ENCODE measurements at places on chromosomes 16 and 17.
A peak's percentile ranks its signal among the peaks of the same experiment; 100 is the strongest.

DNA sequence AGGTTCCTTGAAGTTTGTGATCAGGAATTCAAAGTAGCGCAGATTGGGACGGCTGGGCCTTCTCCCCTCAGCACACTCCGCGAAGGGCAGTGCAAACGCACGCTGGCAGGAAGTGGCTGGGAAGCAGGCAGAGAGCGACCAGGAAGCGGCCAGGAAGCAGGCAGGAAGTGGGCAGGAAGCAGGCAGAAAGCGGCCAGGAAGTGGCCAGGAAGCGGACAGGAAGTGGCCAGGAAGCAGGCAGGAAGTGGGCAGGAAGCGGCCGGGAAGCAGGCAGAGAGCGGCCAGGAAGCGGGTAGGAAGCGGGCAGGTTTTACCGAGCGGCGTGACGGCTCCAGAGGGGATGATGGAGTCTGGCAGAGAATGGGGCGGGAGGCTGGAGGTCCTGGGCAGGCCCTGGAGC, 3.2 kb downstream of the DPEP1 start:
- DNase-seq: no peak

- no peak for DNase-seq
These were observed 14.0 kb downstream of the RPGRIP1L start for GRCh38 chr16:53689636-53690035.

DNA sequence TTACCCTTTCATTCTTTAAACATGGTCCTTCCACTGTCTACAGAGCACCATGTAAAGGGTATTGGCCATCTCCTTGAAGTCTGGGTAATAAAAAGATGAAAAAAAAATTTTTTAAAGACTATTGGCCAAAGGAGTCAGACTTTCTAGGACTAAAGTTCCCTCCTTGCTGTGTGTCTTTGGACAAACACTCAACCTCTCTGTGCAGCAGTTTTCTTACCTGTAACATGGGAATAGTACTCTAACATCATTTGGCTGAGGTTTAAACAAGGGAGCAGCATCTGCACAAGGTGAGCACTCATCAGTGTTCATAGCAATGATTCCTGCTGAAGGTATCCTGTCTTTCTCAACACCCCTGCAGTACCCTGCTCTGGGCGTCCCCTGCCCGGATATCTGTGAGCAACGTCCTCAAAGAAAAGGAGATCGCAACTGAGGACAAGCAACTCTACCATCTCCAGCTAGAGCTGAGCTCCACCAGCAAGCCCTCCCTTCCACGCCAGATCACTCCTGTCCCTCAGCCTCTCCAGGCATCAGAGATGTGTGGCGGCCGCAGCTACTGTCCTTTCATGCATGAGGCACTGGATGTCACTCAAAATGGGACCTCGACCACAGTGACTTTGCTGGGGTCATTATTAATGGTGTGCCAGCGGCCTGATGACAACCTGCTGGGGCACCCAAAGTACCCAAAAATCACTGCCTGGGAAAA, 29.5 kb upstream of the RPH3AL start:
- DNase-seq: no peak

DNA sequence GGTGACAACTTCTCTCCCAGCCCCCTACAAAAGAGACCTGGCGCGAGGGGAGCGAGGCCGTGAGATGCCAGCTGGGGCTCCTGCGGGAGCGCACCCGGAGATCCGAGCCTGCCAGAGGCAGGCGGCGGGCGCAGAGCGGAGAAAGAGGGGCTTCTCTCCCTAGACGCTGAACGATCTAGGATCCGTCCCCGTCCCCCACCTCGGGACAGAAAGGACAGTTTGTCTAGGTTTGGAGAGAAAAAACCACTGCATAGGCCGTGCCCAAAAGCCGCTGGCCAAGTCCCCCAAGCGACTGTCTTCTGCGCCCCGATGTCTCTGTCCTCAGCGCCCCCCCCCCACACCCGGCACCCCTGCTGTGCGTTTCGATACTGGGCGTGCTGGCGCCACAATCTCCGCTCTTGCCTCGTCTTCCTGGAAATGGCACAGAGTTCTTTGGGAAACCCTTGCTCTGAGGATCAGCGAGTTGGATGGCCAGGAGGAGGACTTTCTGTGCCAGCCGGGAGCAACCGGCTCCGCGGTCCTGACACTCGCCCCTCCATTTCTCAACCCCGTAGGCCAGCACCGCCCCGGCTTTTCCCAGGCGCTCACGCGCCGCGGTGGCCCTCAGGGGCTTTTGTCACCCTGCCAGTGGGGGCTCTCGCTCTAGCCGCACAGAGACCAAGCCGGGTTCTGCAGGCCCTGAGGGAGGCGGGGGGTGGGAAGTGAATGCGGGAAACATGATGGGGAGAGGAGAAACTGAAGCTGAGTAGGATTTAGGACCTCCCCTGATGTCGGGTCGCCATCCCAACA, 1.0 kb downstream of the SSTR2 start:
- DNase-seq: no peak

- DNase-seq: no peak
These were observed 42.0 kb downstream of the GOSR1 start for GRCh38 chr17:30519166-30519565.

GRCh38 chr17:1754430-1755112, 7.3 kb upstream of the SERPINF1 start:
- DNase-seq: no peak

DNA sequence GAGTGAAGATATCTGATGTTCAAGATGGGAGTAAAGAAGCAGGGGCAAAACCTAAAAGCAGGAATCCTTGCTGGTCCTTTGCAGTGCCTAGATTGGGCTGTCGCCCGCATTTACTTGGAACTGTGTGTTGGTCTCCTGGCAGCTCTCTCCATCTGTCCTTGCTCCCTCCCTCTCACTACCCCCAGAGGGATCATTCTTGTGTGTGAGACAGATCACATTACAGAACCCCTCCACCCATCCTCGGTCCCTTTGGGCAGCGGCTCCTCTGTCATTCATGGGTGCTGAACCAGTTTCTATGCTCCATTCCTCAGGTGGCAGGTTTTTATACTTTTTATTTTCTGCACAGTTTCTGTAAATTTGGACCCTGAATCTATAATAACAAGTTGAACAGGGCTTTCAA, 99.4 kb upstream of the MYOCD start:
- no peak for DNase-seq

GRCh38 chr17:35236821-35237220, 6.1 kb upstream of the SLFN5 start:
- DNase-seq: no peak

- DNase-seq: no peak
These were observed 136.8 kb downstream of the CLEC16A start for GRCh38 chr16:11080999-11081630.

GRCh38 chr17:2195729-2196128, 107.9 kb downstream of the SMG6 start:
- peak; percentile 76 for DNase-seq

DNA sequence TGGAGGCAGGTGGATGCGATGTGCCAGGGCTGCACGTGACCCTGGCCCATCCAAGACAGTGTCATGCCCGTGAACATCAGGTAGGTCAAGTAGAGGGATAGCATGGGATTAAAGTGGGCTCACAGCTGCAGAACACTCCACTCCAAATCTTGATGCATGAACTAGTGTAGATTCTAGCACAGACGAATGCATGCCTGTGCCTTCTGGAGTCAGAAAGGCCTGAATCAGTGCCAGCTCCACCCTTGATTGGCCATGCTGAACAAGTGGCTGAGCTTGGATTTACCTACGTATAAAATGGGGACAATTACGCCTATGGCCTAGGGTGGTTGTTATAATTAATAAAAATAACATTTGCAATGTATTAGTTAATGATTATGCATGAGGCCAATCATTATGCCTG, 10.6 kb downstream of the IRX3 start:
- no peak for DNase-seq

DNA sequence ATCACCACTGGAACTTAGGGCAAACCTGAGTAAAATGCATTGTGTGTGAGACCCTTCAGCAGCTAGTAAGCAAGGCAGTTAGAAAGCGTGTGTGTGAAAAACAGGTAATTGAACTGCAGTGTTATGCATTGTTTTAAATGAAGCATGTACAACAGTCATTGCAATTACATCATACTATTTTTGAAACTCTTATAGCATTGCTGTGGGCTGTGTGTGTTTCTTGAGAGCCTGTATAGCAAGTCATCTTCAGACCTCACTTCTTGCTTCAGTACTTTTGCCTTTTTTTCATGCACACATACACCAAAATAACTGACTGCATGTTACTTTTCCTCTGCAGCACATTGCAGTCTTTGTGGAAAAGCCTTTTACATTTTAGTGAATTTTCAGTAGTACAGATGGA, 19.2 kb downstream of the PTRH2 start:
- no peak for DNase-seq

DNA sequence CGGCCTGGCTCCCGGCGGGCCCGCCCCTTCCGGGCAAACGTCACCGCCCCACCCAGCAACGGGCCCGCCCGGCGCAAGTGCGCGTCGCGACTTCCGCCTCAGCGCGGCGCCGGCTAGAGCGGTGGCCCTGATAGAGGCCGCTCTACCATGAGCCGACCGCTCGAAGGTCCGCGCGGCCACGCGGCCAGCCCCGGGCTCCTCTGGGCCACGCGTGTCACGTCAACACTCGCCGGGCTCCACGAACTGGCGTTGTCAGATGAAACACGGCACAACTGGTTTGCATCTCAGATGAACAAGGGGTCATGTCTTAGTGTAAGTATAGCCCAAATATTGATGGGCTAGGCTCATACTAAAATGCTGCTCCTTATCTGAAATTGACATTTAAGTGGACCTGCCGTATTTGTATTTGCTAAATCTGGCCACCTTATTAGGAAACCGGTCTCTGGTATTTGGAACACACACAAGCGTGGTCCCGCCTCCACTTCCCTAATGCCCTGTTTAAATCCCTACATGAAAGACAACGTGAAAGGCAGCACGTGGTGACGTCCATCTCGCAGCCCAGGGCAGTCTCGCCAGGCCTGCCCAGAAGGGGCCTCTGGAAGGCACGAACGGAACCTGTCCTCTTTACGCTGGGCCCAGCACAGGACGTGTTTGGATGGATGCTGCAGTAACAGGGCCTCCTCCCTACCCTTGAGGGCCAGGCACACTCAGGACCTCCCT, at the start of gene ZNF598:
TSS of gene ZNF598 (minus strand) at position 31 of the 720 bp plus-strand sequence.
- peak; percentile 83 for DNase-seq

Data from stimulated activated CD8-positive, alpha-beta memory T cell treated with anti-CD3 and anti-CD28 coated beads, Interleukin-4, amount 100 ng/mL, for 48 hours (primary cell).